ENCODE measurements at places on chromosomes 13 and 19. TPM values are rescaled to one million over a fixed set of nuclear protein-coding genes. Genes with fewer than 3 reads are reported as not detected.
A peak's percentile ranks its signal among the peaks of the same experiment; 100 is the strongest.

DNA sequence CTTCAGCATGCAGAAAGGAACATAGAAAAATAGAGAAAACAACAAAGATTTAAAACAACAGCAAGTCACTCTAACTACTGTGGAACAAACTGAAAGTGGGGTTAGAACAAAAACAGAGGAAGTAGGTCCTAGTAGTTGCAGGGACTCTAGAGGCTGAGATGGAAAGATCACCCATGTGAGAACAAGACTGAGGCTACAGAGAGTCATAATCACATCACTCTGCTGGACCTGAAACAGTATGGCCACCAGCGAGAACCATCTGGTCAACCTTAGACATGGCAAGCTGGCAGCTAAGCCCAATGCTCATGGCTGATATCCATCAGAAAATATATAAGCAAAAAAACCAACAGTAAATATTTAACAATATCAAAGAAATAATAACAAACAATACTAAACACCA is 35.8 kb upstream of the ZNF724 start:
- no peaks in the 10 kb centered on the region for H3K4me1 ChIP-seq
- no peak overlapping the region for H3K27ac ChIP-seq
- no peaks in the 10 kb centered on the region for H3K27me3 ChIP-seq
- no peak overlapping the region for H3K4me3 ChIP-seq
- no peaks in the 10 kb centered on the region for H3K36me3 ChIP-seq
- DNase-seq = no peak

DNA sequence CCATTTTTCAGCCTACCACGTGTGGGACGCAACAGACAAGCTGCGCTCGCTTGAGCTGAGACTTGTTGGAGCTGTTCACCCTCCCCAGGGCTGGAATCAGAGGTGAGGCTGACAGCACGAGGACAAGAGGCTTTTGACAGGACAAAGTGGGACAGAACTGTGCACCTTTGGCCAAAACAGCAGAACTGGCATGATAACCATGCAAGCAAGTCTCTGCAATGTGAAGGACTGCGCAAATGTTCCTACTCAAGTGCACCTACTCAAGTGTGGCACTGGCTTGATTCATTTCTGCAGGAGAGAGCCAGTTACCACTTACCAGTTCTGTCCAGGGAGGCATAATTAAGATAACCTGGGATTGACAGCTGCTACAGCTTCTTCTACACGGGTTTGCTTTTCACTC is 62.2 kb upstream of the TM9SF2 start:
- no peaks in the 10 kb centered on the region for H3K36me3 ChIP-seq
- no peak overlapping the region for H3K27ac ChIP-seq
- no peak overlapping the region for H3K4me3 ChIP-seq
- no peaks in the 10 kb centered on the region for H3K4me1 ChIP-seq
- H3K27me3 ChIP-seq = peaks cover 13% of the 10 kb centered on the region

DNA sequence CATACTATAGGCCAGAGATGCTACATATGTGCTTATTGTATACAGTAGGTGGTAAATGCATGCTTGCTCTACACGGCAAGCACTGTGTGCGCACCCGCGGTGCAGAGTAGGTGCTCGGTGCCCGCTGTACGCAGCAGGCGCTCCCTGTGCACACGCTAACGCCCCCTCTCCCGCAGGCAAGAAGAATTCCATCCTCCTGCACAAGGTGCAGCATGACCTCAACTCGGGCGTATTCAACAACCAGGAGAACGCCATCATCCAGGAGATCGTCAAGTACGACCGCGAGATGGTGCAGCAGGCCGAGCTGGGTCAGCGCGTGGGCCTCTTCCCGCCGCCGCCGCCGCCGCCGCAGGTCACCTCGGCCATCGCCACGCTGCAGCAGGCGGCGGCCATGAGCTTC is 17.7 kb downstream of the POLRMT start:
- H3K27me3 ChIP-seq = peaks cover 20% of the 10 kb centered on the region
- no peak for DNase-seq
- no peaks in the 10 kb centered on the region for H3K36me3 ChIP-seq
- no peak overlapping the region for H3K27ac ChIP-seq

- H3K36me3 ChIP-seq = no peaks in the 10 kb centered on the region
- H3K4me3 ChIP-seq = no peak overlapping the region
- no peak for DNase-seq
- H3K4me1 ChIP-seq = peaks cover 17% of the 10 kb centered on the region
Observed at GRCh38 chr19:31352782-31353651, 3.8 kb upstream of the TSHZ3 start.

Gene PHLDB3
- 10.2 TPM for total RNA-seq

GRCh38 chr13:35496006-35496405 is 19.5 kb upstream of the MAB21L1 start:
- no peak for DNase-seq
- H3K36me3 ChIP-seq = no peaks in the 10 kb centered on the region
- no peaks in the 10 kb centered on the region for H3K27me3 ChIP-seq
- no peaks in the 10 kb centered on the region for H3K4me1 ChIP-seq

Gene POGLUT2
- 0.75 TPM for total RNA-seq

DNA sequence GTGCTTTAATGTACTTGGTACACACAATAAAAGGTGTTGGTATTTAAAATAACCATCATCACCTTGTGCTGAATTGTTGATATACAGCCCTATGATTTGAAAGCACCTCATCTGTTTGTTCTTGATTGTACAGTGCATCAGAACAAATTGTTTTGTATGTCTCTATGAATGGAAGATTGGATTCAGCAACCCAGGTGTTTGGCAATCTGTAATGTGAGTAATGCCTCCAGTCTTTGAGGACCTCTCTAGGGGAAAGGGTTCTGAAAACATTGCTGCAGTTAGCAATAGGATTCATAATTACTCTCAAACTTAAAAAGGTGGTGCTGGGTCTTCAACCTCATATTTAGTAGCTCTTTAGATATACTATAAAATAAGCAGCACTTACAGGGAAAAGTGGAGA is 341.8 kb downstream of the OXGR1 start:
- H3K4me1 ChIP-seq = no peaks in the 10 kb centered on the region
- no peak overlapping the region for H3K27ac ChIP-seq
- DNase-seq = no peak
- H3K36me3 ChIP-seq = no peaks in the 10 kb centered on the region

Gene ZNF208
- not detected for total RNA-seq

DNA sequence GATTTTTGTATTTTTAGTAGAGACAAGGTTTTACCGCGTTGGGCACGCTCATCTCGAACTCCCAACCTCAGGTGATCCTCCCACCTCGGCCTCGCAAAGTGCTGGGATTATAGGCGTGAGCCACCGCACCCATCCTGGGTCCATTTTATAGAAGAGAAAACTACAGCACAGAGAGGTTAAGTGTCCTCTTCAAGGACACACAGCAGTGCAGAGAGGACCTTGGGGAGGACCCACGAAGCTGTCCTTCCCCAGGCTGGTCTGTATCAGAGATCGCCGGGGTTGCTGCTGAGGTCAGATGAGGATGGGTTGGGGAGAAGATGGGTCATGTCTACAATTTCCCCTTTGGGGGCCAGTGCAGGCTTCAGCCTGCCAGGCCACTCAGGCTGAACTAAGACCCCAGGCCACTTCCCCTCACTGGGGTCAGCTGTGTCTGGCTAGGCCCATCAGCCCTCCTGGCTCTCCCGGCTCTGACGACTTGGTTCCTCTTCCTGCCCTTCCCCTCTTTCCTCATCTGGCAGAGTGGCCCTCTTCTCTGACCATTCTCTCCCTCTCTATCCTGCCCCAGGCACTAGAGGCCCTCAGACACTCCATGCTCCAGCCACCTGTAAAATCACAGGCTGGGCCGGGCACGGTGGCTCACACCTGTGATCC is 9.6 kb downstream of the MYO1F start:
- H3K36me3 ChIP-seq = no peaks in the 10 kb centered on the region
- DNase-seq = peak; percentile 24
- no peaks in the 10 kb centered on the region for H3K27me3 ChIP-seq
- no peak overlapping the region for H3K4me3 ChIP-seq

Gene VMAC
- 9.7 TPM for total RNA-seq

DNA sequence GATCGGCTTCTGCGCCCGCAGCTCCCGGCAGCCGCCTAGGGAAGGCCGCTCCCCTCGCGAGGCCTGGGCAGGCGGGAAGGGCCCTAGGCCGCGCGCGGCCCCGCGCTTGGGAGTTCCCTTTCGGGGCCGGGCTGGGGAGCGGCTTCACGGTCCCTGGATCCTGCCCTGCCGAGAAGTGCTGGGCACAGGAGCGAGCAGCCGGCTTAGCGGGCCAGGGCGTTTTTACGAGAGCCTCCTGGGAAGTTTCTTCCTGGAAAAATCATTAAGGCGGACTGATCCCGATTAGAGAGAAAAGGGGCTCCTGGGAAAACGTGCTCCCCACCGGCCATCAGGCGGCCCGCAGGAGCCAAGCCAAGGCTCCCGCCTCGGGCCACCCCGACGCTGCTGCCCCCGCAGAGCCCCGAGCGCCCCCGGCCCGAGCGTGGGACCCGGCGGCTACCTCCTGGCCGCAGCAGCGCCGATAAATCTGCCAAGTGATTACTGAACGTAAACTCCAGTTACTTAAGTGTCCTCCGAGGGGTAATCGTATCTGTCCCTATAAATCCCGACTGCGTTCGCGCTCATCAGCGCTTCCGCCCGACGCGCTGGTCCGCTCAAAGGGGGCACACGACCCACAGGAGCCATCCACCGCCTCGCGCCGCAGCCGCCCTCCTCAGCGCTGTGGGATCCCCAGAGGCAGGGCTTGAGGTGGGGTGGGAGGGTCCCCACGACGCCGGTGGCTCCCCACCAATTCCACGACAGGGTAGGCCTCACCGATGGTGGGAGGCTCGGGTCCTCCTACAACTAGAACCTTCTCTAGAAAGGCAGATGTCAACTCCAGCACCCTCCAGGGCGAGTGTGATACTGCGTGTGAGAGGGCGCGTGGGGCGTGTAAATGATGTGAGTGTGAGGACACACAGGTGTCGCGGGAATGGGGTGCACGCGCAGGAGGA is 2.8 kb downstream of the ZIC5 start:
- peaks cover 17% of the 10 kb centered on the region for H3K4me1 ChIP-seq
- no peak overlapping the region for H3K4me3 ChIP-seq
- no peaks in the 10 kb centered on the region for H3K36me3 ChIP-seq
- H3K27me3 ChIP-seq = peaks cover 97% of the 10 kb centered on the region
- H3K27ac ChIP-seq = no peak overlapping the region

Gene CFAP97D2
- not detected for total RNA-seq

Gene MUC16
- total RNA-seq = not detected

DNA sequence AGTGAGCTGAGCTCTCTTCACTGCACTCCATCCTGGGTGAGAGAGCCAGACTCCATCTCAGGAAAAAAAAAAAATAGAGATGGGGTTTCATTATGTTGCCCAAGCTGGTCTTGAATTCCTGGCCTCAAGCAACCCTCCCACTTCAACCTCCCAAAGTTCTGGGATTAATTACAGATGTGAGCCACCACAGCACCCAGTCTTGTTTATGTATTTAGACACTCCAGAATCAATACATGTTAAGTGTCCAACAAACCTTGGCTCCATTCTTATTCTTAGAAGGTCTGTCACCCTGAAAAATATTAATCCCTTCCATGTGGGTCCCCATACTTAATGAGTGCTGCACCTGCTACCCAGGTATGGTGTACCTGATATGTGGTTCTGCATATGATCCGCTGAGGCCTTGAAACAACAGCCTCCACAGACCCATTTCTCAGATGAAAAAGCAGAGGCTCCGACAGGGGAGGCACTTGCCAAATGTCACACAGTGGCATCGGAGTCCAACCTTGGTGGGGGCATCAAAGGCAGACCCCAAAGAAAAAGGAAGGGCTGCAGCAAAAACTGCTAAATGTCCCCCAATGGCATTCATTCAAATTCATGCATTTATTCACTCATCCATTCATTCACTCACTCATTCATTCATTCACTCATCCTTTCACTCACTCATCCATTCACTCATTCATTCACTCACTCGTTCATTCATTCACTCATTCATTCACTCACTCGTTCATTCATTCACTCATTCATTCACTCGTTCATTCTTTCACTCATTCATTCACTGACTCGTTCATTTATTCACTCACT is 16.7 kb downstream of the TICAM1 start:
- no peak overlapping the region for H3K4me3 ChIP-seq
- no peak overlapping the region for H3K27ac ChIP-seq
- DNase-seq = no peak
- H3K4me1 ChIP-seq = peaks cover 22% of the 10 kb centered on the region

- H3K4me3 ChIP-seq = no peak overlapping the region
- H3K36me3 ChIP-seq = no peaks in the 10 kb centered on the region
- H3K27me3 ChIP-seq = no peaks in the 10 kb centered on the region
- no peak for DNase-seq
- H3K4me1 ChIP-seq = no peaks in the 10 kb centered on the region
Observed at GRCh38 chr13:34124666-34125306, 306.8 kb downstream of the RFC3 start.

GRCh38 chr13:42355092-42355485 is 83.1 kb downstream of the AKAP11 start:
- no peaks in the 10 kb centered on the region for H3K4me1 ChIP-seq
- H3K36me3 ChIP-seq = no peaks in the 10 kb centered on the region
- H3K27ac ChIP-seq = no peak overlapping the region
- DNase-seq = no peak
- no peaks in the 10 kb centered on the region for H3K27me3 ChIP-seq
- H3K4me3 ChIP-seq = no peak overlapping the region

DNA sequence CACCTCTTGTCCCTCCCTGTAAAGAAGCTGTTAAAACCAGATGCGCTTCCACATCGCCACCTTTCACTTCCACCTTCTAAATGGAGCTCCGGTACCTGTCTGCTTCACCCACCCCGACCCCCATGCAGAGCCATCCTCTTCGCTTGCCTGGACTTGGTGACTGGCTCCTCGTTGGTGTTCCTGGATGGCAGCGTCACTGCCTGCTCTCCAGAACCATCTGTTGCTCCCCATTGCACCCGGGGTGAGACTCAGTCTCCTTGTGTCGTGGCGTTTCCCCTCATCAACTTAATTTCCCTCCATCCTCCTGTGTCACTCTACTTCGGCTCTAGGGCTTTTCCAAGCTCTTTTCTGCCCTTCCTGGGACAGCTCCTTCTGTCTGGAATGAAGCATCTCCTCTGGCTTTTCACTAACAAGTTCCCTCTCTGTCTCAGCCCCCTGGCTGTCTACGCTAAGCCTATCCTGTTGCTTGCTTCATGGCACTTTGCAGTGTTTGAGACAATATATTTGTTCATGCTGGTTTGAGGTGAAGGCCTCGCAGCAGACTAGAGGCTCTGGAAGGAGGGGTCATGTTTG is 10.3 kb downstream of the CEBPG start:
- no peak overlapping the region for H3K27ac ChIP-seq
- no peak overlapping the region for H3K4me3 ChIP-seq
- no peaks in the 10 kb centered on the region for H3K36me3 ChIP-seq
- H3K4me1 ChIP-seq = peaks cover 12% of the 10 kb centered on the region
- H3K27me3 ChIP-seq = no peaks in the 10 kb centered on the region

- no peaks in the 10 kb centered on the region for H3K27me3 ChIP-seq
- no peak for DNase-seq
- no peak overlapping the region for H3K27ac ChIP-seq
- no peaks in the 10 kb centered on the region for H3K36me3 ChIP-seq
- no peaks in the 10 kb centered on the region for H3K4me1 ChIP-seq
Observed at GRCh38 chr13:76019421-76020044, 383.4 kb downstream of the LMO7 start.

Gene PRKCG
- total RNA-seq = not detected

Gene SERTAD3
- total RNA-seq = 26.2 TPM

Gene CALR3
- not detected for total RNA-seq

Gene ZNF568
- 3.0 TPM for total RNA-seq

- H3K4me3 ChIP-seq = no peak overlapping the region
- no peaks in the 10 kb centered on the region for H3K4me1 ChIP-seq
- no peak for DNase-seq
- no peaks in the 10 kb centered on the region for H3K27me3 ChIP-seq
Observed at GRCh38 chr13:86584301-86584700, 785.1 kb upstream of the SLITRK6 start.

- peak overlapping the region; percentile 98 for H3K27ac ChIP-seq
- no peak for DNase-seq
- H3K4me1 ChIP-seq = peaks cover 40% of the 10 kb centered on the region
- no peaks in the 10 kb centered on the region for H3K27me3 ChIP-seq
Observed at GRCh38 chr13:48977286-48977625, 1.5 kb downstream of the FNDC3A start.

Gene ZNF737
- total RNA-seq = 5.6 TPM

All from transverse colon (tissue), 4 donors.